Glomerular endothelial cell (primary cell): ENCODE measurements at places on chromosomes 13 and 19. TPM values are rescaled to one million over a fixed set of nuclear protein-coding genes. Genes with fewer than 3 reads are reported as not detected.

Gene GRIN2D
- 0.53 and 0.76 TPM in 2 replicates for total RNA-seq

Gene ZNF468
- 14.2 and 19.4 TPM in 2 replicates for total RNA-seq

Gene PLVAP
- 5.4 and 22.9 TPM in 2 replicates for total RNA-seq

Gene LRRC63
- 0.06 TPM in 1 of 2 replicates, not detected in the other for total RNA-seq

Gene DPF1
- total RNA-seq: 1.0 and 1.5 TPM in 2 replicates

Gene KLK3
- total RNA-seq: not detected in 2 replicates

Gene SPRED3
- total RNA-seq: 8.5 and 9.4 TPM in 2 replicates

Gene FFAR1
- total RNA-seq: not detected in 2 replicates

Gene IRS2
- 0.92 and 2.3 TPM in 2 replicates for total RNA-seq

Gene FUT2
- not detected in 2 replicates for total RNA-seq

Gene SARS2
- total RNA-seq: 21.8 and 26.6 TPM in 2 replicates

Gene CEACAM8
- total RNA-seq: not detected in 2 replicates

Gene ZNF681
- 1.2 and 1.6 TPM in 2 replicates for total RNA-seq

Gene KIRREL2
- total RNA-seq: not detected in 2 replicates

Gene GJA3
- 0.39 and 0.47 TPM in 2 replicates for total RNA-seq

Gene FAM83E
- not detected in 2 replicates for total RNA-seq

Gene MBD3L4
- total RNA-seq: not detected in 2 replicates

Gene KLK11
- not detected in 2 replicates for total RNA-seq

Gene MYPOP
- 6.0 and 7.4 TPM in 2 replicates for total RNA-seq

Gene SGCG
- total RNA-seq: not detected in 2 replicates

Gene CYP2S1
- total RNA-seq: 0.88 and 9.1 TPM in 2 replicates

Gene KDM4B
- total RNA-seq: 38.0 and 47.5 TPM in 2 replicates

Gene DIRAS1
- 0.47 and 3.1 TPM in 2 replicates for total RNA-seq

Gene SERP2
- total RNA-seq: 0.15 and 0.29 TPM in 2 replicates

Gene CDX2
- total RNA-seq: not detected in 2 replicates

Gene MYH14
- total RNA-seq: 0.99 and 1.2 TPM in 2 replicates

Gene CBY2
- total RNA-seq: not detected in 2 replicates

Gene UGGT2
- total RNA-seq: 22.9 and 32.7 TPM in 2 replicates

Gene CBARP
- total RNA-seq: 9.8 and 13.9 TPM in 2 replicates

Gene NRTN
- total RNA-seq: not detected in 2 replicates

Gene OR7A5
- not detected in 2 replicates for total RNA-seq

Gene ACER1
- total RNA-seq: not detected in 2 replicates

Gene TSKS
- not detected in 2 replicates for total RNA-seq

Gene PTGER1
- total RNA-seq: 0.15 and 0.64 TPM in 2 replicates

Gene KLK5
- total RNA-seq: not detected in 2 replicates

Gene TRAPPC5
- total RNA-seq: 132 and 170 TPM in 2 replicates

Gene LENG1
- 7.5 and 8.0 TPM in 2 replicates for total RNA-seq

Gene SLC1A6
- total RNA-seq: not detected in 2 replicates

Gene KLHL1
- 0.34 TPM in 1 of 2 replicates, not detected in the other for total RNA-seq

Gene NTN5
- total RNA-seq: 1.4 and 1.8 TPM in 2 replicates

Gene RCBTB1
- total RNA-seq: 20.0 and 24.2 TPM in 2 replicates

Gene TM9SF2
- 112 and 119 TPM in 2 replicates for total RNA-seq

Gene POU4F1
- 0.12 TPM in 1 of 2 replicates, not detected in the other for total RNA-seq

Gene TPGS1
- 72.9 and 78.5 TPM in 2 replicates for total RNA-seq

Gene TNPO2
- total RNA-seq: 56.9 and 60.2 TPM in 2 replicates

Gene NOVA2
- total RNA-seq: 11.8 and 23.2 TPM in 2 replicates

Gene ASF1B
- 3.6 and 17.7 TPM in 2 replicates for total RNA-seq

Gene FXYD3
- total RNA-seq: not detected in 2 replicates

Gene ADGRL1
- total RNA-seq: 8.3 and 11.4 TPM in 2 replicates

Gene C19orf81
- 3.1 and 9.0 TPM in 2 replicates for total RNA-seq

Gene RNF225
- 0.68 TPM in 1 of 2 replicates, not detected in the other for total RNA-seq

Gene ZNF71
- total RNA-seq: 24.4 and 24.8 TPM in 2 replicates

Gene PSG1
- total RNA-seq: 1.6 and 2.0 TPM in 2 replicates

Gene GPR183
- total RNA-seq: 0.10 and 0.58 TPM in 2 replicates

Gene OR10H1
- total RNA-seq: not detected in 2 replicates

Gene C13orf46
- total RNA-seq: 2.5 and 4.1 TPM in 2 replicates

Gene DZIP1
- 13.0 and 26.7 TPM in 2 replicates for total RNA-seq

Gene STOML3
- total RNA-seq: not detected in 2 replicates
